H9 (cell line): ENCODE measurements at places on chromosomes 1 and 21.
A peak's percentile ranks its signal among the peaks of the same experiment; 100 is the strongest.

- H3K36me3 ChIP-seq = no peaks in the 10 kb centered on the region
- H3K4me3 ChIP-seq = no peak overlapping the region
- no peaks in the 10 kb centered on the region for H3K4me1 ChIP-seq
- no peaks in the 10 kb centered on the region for H3K27me3 ChIP-seq
Measured at GRCh38 chr1:187648091-187648490, 819.3 kb downstream of the PLA2G4A start.

- DNase-seq = no peak
- no peak overlapping the region for H3K27ac ChIP-seq
- H3K27me3 ChIP-seq = no peaks in the 10 kb centered on the region
- peaks cover 6% of the 10 kb centered on the region; the same call in 1 of the 2 replicates for H3K36me3 ChIP-seq
Measured at GRCh38 chr1:43942411-43942810, 4.3 kb upstream of the IPO13 start.

DNA sequence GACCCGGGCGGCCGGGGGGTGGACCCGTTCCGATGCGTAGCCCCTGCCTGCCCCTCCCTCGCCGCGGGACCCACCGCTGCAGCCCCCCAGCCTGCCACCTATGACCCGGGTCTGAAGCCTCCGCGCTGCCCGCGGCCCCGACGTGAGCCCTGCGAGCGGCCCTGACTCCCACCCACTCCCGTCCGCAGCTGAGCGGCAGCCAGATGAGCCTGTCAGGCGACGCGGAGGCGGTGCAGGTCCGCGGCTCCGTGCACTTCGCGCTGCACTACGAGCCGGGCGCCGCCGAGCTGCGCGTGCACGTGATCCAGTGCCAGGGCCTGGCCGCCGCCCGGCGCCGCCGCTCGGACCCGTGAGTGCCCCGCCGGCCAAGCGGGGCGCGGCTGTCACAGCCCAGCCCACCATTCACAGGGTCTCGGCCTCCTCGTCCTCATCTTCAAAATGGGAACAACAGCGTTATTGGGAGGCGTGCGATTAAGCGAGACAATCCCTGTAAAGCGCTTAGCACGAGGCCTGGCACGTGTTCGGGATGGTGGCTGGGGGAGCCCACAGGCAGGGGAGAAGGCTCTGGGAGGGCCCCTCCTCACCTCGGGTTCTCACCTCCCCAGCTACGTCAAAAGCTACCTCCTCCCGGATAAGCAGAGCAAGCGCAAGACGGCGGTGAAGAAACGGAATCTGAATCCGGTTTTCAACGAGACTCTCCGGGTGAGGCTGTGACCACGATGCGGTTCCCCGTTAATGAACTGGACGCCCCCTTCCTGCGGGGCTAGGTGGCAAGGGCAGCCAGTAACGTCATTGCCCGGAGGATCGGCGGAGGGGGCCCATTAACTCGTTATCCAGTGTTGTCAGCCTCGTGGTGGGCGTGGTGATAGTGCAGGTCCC is 8.2 kb downstream of the SYTL1 start:
- H3K27me3 ChIP-seq = no peaks in the 10 kb centered on the region
- peak overlapping the region; percentile 84 for H3K4me3 ChIP-seq

DNA sequence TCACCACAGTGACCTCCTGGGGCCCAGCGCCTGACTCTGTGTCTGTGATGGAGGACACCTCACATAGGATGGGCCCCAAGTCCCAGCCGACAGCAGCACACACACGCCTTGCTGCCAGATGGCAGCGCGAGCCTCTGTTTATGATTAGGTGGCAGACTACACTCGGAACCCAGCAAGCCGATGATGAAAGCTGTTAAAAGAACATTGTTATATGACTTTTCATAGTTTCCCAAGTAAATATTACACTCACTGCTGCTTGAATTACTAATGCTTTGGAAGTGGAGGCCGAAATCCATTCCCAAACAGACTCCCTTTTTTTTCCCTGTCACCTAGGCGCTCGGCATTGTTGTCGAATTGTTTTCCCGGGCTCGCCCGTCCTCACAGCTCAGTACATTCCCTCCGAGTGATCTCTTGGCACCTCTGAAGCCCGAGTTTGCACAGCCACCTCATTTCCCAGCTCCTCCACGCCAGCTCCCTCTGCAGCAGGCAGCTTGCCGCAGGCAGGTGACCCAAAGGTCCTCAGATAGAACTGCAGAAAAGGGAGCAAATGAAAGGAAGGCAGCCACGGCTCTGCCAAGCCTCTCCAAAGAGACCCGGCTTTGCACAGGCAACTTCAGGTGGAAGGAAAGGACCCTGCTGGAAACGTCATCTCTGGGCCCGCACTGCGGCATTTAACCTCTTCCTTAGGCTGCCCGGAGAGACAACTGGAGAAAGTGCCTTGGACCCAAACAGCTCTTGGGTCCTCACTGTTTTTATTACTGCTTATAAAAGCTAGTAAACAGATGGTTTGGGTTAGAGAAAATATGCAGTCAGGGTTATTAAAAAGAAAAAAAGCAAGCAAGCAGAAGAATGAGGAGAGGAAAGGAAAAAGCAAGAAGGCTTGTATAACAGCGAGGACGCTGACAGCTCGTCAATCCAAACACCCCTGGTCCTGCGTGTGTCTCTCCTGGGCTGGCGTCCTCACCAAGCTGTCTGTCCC is 72.2 kb upstream of the SLC25A33 start:
- H3K4me1 ChIP-seq = no peaks in the 10 kb centered on the region; the same call in 1 of the 2 replicates
- no peaks in the 10 kb centered on the region; the same call in 1 of the 2 replicates for H3K27me3 ChIP-seq
- no peak for DNase-seq
- H3K36me3 ChIP-seq = no peaks in the 10 kb centered on the region

GRCh38 chr1:111666828-111667227 is 47.2 kb downstream of the RAP1A start:
- H3K4me3 ChIP-seq = no peak overlapping the region
- no peaks in the 10 kb centered on the region for H3K36me3 ChIP-seq
- H3K27ac ChIP-seq = no peak overlapping the region
- DNase-seq = no peak

GRCh38 chr21:44911068-44911383 is 9.7 kb downstream of the ITGB2 start:
- no peaks in the 10 kb centered on the region for H3K36me3 ChIP-seq
- no peak overlapping the region for H3K27ac ChIP-seq
- H3K27me3 ChIP-seq = no peaks in the 10 kb centered on the region; the same call in 1 of the 2 replicates
- DNase-seq = no peak
- H3K4me3 ChIP-seq = no peak overlapping the region

DNA sequence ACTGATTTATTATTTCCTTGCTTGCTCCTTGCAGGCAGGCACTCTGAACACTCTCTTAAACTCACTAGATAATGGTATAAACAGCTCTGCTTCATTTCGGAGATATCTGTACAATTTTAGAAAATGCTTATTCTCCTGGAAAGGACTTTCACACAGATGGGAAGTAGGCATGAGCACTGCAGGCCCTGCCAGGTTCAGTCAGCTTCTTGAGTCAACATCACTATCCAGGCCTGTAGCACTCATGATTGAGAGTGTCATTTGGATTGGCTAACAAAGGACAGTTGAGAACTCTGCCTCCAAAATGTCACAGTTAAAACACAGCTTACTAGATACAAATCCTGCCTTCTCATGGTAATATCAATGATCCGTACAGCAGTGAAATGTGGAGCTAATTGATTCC is 181.9 kb downstream of the CYYR1 start:
- H3K4me1 ChIP-seq = no peaks in the 10 kb centered on the region
- H3K36me3 ChIP-seq = no peaks in the 10 kb centered on the region

- peak overlapping the region; percentile 51 for H3K4me3 ChIP-seq
- DNase-seq = peak; percentile 38
- H3K4me1 ChIP-seq = peaks cover 2% of the 10 kb centered on the region; the same call in 1 of the 2 replicates
- H3K27ac ChIP-seq = no peak overlapping the region
Measured at GRCh38 chr1:41242342-41243078, 404 bp upstream of the SCMH1 start.

GRCh38 chr1:56856186-56856585 is 1.6 kb downstream of the C8A start:
- H3K36me3 ChIP-seq = no peaks in the 10 kb centered on the region
- no peaks in the 10 kb centered on the region for H3K27me3 ChIP-seq
- H3K4me1 ChIP-seq = no peaks in the 10 kb centered on the region

DNA sequence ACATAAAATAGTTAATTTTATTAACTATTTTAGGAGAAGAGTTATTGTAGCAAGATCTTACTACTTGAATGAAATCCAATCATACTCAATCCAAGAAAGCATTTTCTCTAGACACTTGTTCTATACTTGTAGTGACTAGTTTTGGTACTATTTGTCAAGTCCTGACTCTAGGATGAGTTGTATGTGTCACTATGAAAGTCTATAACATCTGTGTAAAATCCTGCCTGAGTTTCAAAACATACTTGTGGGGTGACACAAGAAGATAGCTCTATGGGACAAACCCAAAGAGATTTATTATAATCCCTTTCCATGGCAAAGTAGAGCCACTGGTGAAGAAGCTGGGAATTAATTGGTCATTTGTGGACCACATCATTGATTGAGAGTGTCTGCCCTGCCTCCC is 1042.2 kb upstream of the ADGRL4 start:
- H3K4me1 ChIP-seq = no peaks in the 10 kb centered on the region
- no peak overlapping the region for H3K27ac ChIP-seq
- H3K36me3 ChIP-seq = no peaks in the 10 kb centered on the region
- no peaks in the 10 kb centered on the region for H3K27me3 ChIP-seq

- no peak overlapping the region for H3K4me3 ChIP-seq
- DNase-seq = no peak
- no peaks in the 10 kb centered on the region for H3K27me3 ChIP-seq
- no peaks in the 10 kb centered on the region for H3K4me1 ChIP-seq
Measured at GRCh38 chr1:109733236-109733870, 7.5 kb downstream of the GSTM3 start.

GRCh38 chr1:205440476-205441317 is 15.1 kb downstream of the BLACAT1 start:
- no peak overlapping the region for H3K27ac ChIP-seq
- DNase-seq = peak; percentile 84
- H3K27me3 ChIP-seq = no peaks in the 10 kb centered on the region
- peaks cover 36% of the 10 kb centered on the region; the same call in 1 of the 2 replicates for H3K4me1 ChIP-seq

DNA sequence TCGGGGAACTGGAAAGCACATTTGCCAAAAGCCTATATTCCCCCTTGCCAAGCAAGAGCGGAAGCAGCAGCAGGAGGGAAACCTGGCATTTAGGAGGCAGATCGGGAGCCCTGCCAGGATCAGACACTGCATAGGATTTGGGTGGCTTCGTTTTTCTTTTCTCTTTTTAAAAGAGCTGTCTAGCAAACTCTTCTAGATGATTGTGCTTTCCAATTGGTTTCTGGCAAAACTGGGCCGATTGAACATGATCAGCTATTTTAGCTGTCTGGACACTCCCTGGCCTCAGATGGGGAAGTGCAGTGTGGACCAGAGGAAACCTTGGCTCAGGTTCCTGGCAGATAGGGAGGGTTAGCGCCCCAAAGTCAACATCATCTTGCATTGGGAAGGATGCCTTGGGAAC is 414.0 kb upstream of the KAZN start:
- H3K27me3 ChIP-seq = no peaks in the 10 kb centered on the region
- H3K27ac ChIP-seq = no peak overlapping the region
- peaks cover 14% of the 10 kb centered on the region; the same call in 1 of the 2 replicates for H3K4me1 ChIP-seq
- H3K4me3 ChIP-seq = no peak overlapping the region

DNA sequence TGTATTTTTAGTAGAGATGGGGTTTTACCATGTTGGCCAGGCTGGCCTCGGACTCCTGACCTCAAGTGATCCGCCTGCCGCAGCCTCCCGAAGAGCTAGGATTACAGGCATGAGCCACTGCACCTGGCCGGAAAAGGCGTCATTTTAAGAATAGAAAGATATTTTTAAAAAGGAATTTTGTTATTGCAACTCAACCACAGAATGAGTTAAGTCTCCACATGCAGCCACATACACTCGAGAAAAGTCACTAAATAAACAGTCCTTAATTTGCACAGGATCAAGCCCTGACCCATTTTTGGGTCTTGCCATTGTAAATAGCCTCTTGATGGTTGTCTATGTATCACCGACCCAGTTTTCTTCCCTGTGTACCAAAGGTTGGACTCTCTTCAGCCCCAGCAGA is 85.5 kb downstream of the FBXO2 start:
- no peaks in the 10 kb centered on the region; the same call in 2 of the 3 replicates for H3K36me3 ChIP-seq
- no peaks in the 10 kb centered on the region for H3K4me1 ChIP-seq
- no peaks in the 10 kb centered on the region for H3K27me3 ChIP-seq
- no peak for DNase-seq
- H3K4me3 ChIP-seq = no peak overlapping the region

DNA sequence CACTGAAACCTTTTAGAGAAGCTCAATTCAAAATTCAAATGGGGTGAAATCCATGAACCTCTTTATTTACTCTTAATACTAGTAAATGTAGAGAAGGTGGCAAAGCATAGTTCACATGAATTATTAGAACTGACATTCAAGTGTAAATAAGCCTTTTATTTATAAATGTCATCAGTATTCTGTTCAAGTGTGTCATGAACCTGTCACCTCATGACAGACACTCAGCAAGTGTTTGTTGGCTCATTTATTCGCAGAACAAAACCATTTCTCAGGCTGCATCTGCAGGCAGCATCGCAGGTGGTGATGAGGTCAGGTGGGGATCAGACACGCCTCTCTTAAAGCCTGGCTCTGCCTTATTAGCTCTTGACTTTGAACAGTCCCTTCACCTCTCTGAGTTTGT is 116.6 kb downstream of the SETD4 start:
- no peak overlapping the region for H3K4me3 ChIP-seq
- H3K27me3 ChIP-seq = no peaks in the 10 kb centered on the region
- H3K36me3 ChIP-seq = no peaks in the 10 kb centered on the region
- no peak for DNase-seq
- no peaks in the 10 kb centered on the region for H3K4me1 ChIP-seq

DNA sequence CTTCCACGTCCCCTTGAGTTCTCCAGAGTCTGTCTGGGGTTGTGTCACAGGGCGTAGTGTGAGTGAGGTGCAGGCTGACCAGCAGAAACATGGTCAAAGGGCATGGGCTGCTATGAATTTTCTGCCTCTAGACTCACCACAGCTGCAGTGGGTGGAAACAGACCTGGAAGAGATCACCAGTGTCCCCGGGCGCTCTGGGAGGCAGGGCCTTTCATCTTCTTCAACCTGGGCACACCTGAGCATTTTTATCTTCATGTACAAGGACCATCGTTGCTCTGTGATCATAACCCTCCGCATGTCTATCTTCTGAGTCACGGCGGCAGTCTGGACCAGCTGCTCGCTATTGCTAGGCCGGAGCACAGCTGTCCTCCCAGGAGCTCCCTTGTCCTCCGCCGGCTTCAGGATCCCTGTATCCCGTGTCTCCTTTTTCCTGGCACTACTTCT is 29.6 kb downstream of the DEGS1 start:
- no peaks in the 10 kb centered on the region for H3K27me3 ChIP-seq
- no peak overlapping the region for H3K27ac ChIP-seq
- H3K4me1 ChIP-seq = no peaks in the 10 kb centered on the region; the same call in none of the 2 replicates

DNA sequence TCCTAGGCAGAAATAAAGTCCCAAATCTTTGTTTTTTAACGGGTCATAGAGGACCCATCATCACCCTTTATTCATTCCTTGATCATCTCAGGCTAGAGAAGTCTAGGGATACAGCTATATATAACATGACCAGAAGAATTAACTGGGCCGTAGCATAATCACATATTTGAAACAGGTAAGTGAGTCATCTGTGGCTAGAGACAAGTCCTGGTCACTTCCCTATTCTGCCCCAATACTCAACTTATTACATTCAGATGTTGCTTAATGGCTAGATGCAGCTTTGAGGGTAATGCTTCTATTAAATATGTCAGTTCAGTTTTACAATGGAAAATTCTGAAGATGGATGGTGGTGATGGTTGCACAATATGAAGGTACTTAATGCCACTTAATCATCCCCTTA is 47.0 kb downstream of the EXO1 start:
- H3K27me3 ChIP-seq = no peaks in the 10 kb centered on the region
- no peaks in the 10 kb centered on the region for H3K4me1 ChIP-seq
- 0 out of 2 replicates have a peak, but pooled peaks cover 7% of the 10 kb centered on the region for H3K36me3 ChIP-seq
- H3K4me3 ChIP-seq = no peak overlapping the region
- DNase-seq = no peak

GRCh38 chr1:31679676-31680230 is 24.1 kb downstream of the COL16A1 start:
- H3K27me3 ChIP-seq = no peaks in the 10 kb centered on the region
- no peaks in the 10 kb centered on the region for H3K4me1 ChIP-seq
- no peaks in the 10 kb centered on the region for H3K36me3 ChIP-seq
- no peak for DNase-seq
